Dermis blood vessel endothelial cell (primary cell): ENCODE measurements at places on chromosomes 7 and 10. TPM values are rescaled to one million over a fixed set of nuclear protein-coding genes. Genes with fewer than 3 reads are reported as not detected.

The HYAL4 gene
- 0.33 TPM in 1 of 2 replicates, not detected in the other for total RNA-seq

The CCDC136 gene
- 0.88 and 1.7 TPM in 2 replicates for total RNA-seq

The VTI1A gene
- total RNA-seq, result 28.0 and 41.9 TPM in 2 replicates

The CADPS2 gene
- 69.4 and 83.7 TPM in 2 replicates for total RNA-seq

The HSPA12A gene
- 0.56 and 0.68 TPM in 2 replicates for total RNA-seq

The CYP3A4 gene
- not detected in 2 replicates for total RNA-seq

The LIPJ gene
- total RNA-seq, result not detected in 2 replicates
